ENCODE measurements at places on chromosomes 2 and 18. TPM values are rescaled to one million over a fixed set of nuclear protein-coding genes. Genes with fewer than 3 reads are reported as not detected.

Gene CD226
- total RNA-seq: 0.17 TPM

Gene LAMA1
- 7.2 TPM for total RNA-seq

Gene CNTNAP5
- not detected for total RNA-seq

Gene MLPH
- 12.9 TPM for total RNA-seq

Gene FAM124B
- not detected for total RNA-seq

Data from A172 (cell line).